NCI-H1930 (cell line): ENCODE measurements at places on chromosomes 11 and 22.
A peak's percentile ranks its signal among the peaks of the same experiment; 100 is the strongest.

DNA sequence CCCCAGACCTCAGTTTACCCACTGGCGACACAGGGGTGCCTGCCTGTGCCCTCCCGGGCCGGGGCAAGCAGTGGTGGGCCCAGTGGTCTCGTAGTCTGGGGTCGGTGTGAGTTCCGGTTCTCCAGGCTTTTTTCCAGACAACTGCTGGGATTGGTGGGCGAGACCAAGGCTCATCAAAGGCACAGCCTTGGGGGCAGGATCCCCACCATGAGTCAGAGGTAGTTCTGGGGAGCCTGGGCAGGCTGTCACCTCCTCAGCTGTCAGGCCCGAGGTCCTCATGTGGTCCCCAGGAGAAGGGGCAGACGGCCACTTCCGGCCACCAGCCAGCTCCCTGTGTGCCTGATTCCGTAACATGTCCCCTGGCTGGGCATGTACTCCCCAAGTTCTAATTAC is 827 bp upstream of the MUC2 start:
- no peak for DNase-seq

- DNase-seq = no peak
Observed at GRCh38 chr11:134100171-134100570, 31.3 kb downstream of the JAM3 start.

DNA sequence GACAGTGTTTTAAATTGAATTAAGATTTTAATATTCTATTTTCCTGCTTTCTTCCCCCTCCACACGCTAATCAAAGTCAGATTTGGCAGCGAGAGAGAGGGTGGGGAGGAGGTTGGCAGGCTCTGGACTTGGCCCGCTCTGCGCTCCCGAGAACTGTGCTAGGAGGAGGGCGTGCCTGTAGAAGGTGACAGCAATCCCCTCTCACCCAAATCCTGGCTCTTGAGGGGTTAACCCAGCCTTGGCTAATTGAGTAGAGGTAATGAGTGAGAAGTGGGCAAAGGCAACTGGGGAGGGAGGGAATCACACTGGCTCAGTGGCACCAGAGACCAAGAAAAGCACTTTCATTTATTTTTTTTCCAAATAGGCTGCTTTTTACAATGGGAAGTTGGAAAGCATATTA is 42.2 kb downstream of the BUD13 start:
- DNase-seq = no peak

GRCh38 chr11:125146232-125146631 is 18.3 kb upstream of the PKNOX2 start:
- no peak for DNase-seq

GRCh38 chr11:3939211-3939610 is 83.7 kb downstream of the STIM1 start:
- no peak for DNase-seq

GRCh38 chr11:61362542-61362875 is 335 bp downstream of the TMEM138 start:
- no peak for DNase-seq

GRCh38 chr11:117232911-117233409 is 489 bp downstream of the RNF214 start:
- no peak for DNase-seq

GRCh38 chr11:19722702-19723101 is 10.1 kb downstream of the NAV2 start:
- no peak for DNase-seq

- no peak for DNase-seq
Observed at GRCh38 chr11:103622296-103622695, 414.1 kb upstream of the DDI1 start.

DNA sequence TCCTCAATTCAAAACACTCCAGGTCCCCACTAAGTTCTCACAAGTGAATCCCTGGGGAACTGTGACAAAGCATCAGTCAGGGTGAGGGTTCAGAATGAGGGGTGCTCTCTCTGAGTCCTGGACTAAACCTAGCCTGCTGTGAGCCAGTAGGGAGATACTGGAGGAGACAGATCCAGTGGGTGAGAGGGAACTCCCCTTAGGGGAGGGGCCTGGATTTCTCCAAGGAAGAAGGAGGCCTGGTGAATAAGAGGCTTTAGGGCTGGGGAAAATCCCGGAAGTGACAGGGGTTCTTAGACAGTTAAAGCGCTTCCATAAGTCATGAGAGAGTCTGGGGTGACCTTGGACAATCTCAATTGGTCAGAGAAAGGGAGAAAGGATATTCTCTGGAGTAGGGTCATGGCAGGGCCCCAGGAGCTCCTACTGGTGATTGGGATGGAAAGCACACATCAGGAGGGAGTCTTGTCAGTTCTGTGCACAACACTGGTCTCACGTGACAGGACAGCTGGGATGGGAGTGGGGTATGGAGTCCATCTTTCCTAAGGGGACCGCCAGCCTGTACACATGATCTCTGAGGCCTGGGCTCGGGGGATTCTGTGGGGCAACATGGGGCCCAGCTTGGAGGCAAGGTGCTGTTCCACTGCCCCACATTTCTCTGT is 1.5 kb downstream of the TBC1D10A start:
- DNase-seq = no peak

DNA sequence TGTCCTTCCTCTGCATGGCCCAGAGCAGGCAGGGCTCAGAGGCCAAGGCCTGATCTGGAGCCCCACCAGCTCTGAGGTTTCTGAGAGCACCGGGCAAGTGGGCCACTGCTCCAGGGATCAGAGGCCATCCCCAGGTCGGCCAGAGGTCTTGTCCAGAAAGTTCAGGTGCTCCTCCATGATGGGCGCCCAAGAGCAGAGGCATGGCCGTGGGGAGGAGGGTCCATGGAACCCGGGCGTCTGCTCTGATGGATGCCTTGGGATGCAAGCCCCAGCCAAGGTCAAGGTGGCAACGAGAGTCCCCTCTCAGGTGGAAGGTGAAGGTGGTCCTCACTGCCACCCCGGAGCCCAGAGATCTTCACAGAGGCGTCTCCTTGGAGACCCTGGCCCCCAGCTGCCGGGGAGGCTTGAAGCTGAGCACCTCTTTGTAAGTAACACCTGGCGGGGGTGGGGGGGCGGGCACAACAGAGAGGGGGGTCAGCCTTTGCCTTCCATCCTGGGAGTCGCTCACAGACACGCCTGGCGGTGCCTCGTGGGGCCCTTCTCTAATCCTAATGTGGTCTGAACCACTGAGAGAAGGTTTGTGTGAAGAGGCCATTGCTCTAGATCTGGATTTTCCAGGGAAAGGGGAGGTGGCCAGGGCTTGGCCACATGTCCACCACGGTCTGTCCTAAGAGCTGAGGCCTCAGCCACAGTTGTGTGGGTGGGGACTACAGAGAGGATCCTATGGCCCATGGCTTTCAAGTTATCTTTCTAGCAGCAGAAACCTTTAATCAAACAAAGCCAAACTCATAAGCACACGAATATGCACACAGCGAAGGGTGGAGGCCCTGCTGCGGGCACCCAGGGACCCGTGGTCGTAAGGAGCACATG is 2.2 kb upstream of the HDAC10 start:
- DNase-seq = no peak

GRCh38 chr11:10899121-10899830 is 41.4 kb upstream of the ZBED5 start:
- DNase-seq = no peak

DNA sequence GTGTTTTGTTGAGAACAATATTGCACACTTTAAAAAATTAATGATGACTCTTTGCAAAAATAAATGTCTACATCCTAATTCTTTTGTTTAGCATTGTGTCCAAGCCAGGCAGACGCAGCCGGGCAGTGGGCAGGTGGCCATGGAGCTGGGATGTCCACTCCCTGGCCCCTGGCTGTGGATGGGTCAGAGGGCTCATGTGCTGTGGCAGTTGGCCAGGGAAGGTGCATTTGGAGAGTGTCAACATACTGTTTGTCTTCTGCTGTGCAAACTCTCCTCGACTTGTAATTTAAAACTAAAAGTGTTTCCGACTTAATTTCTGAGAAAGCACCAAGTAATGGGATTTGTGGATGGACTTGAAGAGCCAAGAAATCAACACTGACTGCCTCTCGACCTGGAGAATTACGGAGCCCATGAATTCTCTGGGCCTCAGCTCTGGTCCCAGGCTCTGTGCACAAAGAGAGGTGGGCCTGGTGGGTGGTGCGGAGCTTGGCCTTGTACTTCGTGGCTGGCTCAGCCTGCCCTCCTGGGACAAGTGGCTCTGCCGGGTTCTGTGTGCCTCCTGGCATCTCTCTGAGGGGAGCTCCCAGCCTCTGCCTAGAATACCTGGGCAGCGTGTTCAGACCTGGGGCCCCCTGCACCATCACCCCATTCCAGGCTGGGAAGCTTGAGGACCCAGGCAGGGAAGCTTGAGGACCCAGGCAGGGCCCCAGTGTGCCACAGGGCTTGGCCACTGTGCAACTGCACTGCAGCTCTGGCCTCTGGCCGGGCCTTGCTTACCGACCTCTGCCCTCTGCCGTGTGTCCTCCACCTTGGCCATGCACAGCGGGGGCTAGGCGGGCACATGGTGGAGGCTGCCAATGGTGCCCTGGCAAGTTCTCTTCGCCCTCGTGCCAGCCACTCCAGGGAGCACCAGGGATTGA is 46.4 kb downstream of the RTN4R start:
- DNase-seq = no peak

DNA sequence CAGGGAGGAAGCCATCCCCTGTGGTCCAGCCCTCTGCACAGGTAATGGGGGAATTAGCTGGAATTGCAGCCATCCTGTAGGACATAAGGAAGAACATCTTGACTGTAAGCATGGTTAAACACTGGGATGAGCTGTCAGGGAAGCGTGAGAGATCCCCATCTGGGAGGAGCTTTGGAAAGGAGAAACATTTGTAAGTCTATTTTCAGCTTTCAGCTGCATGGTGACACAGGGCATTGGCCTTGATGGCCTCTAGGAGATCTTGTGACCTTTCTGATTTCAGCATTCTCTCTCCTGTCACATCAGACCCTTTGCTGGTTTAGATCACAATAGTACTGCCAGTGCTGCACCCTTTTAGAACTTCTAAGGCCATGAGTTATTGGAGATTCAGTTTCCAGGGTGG is 47.1 kb downstream of the BCR start:
- no peak for DNase-seq

DNA sequence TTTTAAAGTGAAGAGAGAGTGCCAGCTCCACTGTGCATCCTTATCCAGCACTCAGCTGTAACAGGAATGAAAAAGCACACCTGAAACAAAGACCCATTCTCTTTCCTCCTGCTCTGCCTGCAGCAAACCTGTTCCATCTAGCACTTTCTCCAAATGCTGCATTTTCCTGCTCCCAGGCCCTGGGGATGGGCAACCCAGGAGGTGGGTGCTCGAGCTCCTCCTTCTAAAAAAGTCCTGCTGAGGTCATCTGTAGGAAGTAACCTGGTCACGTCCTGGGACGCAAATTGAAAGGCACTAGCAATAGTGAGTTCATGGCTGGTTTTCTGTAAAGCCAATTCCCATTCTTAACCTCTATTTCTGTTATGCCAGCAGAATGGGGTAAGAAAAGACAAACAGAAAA is 173.7 kb downstream of the MAML2 start:
- DNase-seq = no peak

DNA sequence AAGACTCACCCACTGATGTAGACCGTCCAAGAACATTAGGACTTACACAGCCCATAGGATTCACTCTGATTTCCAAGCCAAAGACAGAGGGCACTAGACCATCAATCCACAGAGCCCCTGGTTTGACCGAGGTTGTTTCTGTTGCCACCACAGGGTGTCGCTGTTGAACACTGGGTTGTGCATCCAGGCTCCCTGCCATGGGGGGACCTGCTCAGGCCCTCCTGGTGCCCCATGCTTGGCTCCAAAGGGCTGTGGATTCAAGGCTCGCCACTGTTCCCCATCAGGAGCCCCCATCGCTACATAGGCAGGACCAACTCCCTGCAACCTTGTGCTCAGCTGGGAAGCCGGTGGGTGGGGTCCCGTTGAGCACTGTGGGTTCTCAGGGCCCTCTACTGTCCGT is 128.0 kb upstream of the ANO1 start:
- DNase-seq = no peak

DNA sequence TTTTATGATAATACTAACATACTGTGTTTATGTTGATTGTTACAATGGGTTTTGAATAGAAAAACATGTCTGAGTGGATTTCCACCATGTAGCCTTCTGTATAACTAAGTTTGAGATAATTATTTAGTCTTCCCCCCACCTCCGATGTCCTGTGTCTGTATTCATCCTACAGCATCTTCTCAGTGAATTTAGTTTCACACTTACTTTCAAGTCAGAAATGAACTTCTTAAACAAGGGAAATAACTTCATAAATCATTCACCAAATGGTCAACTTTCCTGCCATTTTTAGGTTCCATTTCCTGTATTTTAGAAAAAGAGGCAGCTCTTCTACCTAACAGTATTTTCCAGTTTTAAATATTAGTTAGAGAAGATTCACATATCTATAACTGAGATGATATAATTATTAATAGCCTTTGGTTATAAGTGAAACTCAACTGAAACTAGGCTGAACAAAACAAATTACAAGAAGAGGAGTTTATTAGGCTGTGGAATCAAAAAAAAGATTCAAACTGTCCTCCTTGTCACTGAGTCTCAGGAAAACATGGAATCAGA is 3.5 kb downstream of the OR51B5 start:
- no peak for DNase-seq

- peak; percentile 15 for DNase-seq
Observed at GRCh38 chr11:61482513-61482912, 26.0 kb upstream of the LRRC10B start.

DNA sequence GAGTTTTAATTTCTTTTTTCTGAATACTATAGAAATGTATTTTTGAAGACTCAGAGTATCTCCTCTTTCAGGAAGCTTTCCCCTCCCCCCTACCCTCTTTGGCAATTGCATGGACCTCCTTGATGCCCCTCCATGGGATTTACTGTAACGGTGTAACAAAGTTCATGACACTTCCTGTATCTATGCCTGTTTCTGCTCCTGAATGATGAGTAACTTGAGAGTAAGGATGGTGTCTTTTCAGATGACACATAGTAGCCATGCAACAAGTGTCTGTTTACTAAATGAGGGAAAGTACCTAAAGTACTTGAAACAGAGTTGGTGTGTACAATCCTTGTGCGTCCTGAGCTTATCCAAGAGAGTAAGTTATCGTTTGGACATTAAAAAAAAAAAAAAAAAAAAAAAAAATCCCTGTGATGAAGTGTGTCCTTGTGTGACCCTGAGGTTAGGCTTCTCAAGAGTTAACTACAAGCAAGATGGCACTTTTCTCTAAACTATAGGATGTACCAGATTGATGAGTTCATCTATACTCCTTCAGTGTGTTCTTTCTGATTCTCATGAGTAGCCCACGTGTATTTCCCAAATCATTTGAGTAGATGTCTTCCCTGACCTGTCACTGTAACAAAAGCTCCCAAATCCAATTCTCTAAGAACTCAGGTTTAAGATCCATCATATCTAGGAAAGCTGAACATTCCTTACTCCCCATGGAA is 7.4 kb downstream of the ETS1 start:
- no peak for DNase-seq

DNA sequence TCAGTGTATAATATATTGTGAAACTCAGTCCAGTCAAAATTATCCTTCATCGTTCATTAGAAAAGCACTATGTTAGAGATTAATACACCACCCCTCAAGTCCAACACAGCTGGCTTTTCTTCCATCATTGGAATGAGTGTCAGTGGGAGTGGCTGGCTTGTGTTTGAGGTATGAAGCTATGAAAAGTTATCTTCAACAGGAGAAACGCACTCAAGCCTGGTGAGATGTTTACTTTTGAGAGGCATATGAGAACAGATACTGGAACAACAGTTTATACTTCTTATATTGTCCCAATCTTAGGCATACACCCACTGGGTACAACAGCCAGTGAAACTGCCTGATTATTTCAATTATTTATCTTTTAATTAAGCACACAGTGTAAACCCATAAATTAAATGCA is 34.3 kb downstream of the PLEKHB1 start:
- DNase-seq = no peak

GRCh38 chr11:64245401-64245796 is 1.3 kb downstream of the PPP1R14B start:
- DNase-seq = no peak
